ENCODE measurements at places on chromosomes 2 and 18. TPM values are rescaled to one million over a fixed set of nuclear protein-coding genes. Genes with fewer than 3 reads are reported as not detected.

- no peak for DNase-seq
Measured at GRCh38 chr2:74053959-74054715, 69.4 kb downstream of the TET3 start.

DNA sequence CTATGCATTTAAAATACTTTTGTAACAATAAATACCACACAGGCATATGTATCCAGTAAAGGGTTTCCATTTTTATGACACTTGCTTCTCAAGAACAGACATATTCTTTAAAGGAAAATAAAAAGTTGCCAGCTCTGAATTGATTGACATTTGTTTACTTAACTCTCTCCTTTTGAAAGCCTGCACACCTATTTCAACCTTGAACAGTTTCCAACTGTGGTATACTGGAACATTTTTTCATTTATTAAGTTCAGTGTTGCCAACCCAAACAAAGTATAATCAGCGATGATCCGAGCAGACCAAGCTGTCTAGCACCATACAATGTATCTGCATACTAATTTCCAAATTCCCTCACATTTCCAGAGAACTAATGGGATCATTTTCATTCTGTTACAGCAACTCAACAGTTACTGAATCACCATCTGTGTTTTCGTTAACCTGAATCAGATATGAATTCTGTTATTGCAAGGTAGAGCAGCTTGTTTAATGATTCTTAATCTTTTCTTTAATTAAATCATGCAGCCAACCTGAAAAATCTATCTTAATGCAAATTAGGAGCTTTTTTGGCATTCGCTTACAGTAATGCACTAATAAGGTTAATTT, 725.5 kb upstream of the ZEB2 start:
- DNase-seq: no peak

DNA sequence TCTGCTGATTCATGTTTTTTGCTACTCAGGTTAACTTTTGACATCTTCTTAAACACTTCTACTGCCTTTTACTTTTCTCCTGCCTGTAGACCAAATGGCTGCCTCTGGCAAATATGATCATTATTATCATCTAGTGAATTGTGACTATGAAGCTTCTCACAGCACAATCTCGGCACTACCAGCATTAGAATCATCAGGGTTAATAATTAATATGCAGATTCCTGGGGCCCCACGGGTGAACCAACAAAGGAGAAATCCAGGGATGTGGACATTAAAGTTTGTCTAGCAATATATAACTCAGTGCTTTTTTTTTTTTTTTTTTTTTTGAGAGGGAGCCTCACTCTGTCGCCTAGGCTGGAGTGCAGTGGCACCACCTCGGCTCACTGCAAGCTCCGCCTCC, 136.1 kb downstream of the SPOPL start:
- DNase-seq: peak; percentile 66

DNA sequence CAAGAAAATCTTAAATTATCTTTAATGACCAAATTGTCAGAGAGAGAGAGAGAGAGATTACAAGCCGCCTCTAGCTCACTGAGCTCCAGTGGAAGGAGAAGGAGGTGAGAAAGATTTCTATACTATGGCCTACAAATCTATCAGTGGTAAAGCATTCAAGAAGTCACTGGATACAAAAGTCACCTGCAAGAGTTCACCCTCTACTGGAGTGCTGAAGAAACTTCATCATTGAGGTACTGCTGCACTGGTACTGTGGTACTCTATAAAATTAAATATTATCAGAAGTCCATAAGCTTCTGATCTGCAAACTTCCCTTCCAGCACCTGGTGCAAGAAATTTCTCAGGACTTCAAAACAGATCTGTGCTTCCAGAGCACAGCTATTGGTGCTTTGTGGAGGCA, 48.3 kb upstream of the AGPS start:
- no peak for DNase-seq

DNA sequence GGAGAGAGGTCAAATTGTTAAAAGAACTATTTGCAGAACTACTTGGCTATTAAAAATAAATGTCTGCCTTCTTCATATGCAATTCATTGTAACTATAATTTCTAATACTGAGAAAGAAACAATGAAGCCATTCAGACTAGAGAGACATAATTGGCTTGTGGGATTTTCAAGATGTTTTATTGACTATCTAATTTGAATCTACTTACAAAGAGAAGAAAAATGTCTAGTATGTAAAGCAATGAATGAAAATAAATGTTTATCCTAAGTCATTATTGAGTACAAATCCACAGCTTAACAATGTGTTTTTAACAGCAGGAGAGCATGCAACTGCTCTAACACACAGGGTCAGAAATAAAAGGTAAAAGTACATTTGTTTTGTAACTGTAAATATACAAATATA, 19.2 kb downstream of the RMP24 start:
- no peak for DNase-seq

MYO7B gene
- not detected for total RNA-seq

PPIL3 gene
- 6.9 TPM for total RNA-seq

C2orf92 gene
- total RNA-seq: 5.0 TPM
